Brain (organoid and tissue), 16 donors: ENCODE measurements at places on chromosomes 5 and 9.

DNA sequence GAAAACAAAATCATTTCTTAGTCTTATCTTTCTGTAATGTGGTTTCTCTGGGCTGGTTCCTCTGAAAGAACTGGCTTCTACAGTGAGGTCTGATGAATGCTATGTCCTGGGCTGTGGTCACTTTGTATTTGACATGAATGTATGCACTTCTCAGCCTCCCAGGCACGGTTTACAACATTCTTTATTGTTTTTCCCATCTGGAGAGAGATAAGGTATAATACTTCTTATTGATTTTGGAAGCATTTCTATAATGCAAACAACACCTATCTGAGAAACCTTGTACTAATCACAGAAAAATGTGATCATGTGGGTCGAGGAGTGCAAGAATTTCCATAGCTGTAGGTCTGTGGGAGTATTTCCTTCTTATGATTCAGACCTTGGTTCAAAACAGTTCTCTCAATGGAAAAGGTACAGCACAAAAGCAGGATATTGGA, 46.9 kb downstream of the ACTBL2 start:
- DNase-seq, result no peak

DNA sequence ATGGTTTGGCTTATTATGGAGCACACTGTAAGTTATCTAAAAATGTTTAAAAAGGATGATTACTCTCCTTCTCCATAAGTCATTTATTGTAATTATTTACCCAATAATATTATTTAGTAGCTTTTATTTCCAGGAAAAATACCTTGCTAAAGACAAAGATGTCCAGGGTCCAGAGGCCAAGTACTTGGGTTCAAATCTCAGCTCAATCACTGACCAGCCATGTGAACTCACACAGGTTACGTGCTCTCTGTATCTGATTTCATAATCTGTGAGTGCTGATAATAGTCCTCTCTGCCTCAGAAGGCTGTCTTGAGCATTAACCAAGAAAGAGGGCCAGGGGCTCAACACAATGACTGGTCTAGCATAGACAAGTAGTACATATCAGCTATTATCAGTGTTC, 27.0 kb downstream of the ALDH1A1 start:
- DNase-seq, result no peak

- DNase-seq, result no peak
Measured at GRCh38 chr9:137127301-137128157, 11.4 kb upstream of the GRIN1 start.

GRCh38 chr5:142334538-142334937, 9.7 kb upstream of the SPRY4 start:
- no peak for DNase-seq

GRCh38 chr5:158880483-158881001, 219.2 kb downstream of the EBF1 start:
- peak; percentile 32 for DNase-seq

- peak; percentile 84 for DNase-seq
Measured at GRCh38 chr5:179313849-179314521, 31.3 kb downstream of the ADAMTS2 start.
